ENCODE measurements at places on chromosomes 5 and 9.

GRCh38 chr9:14957109-14957508 lies 46.9 kb upstream of the FREM1 start:
- DNase-seq: no peak

- no peak for DNase-seq
Observed at GRCh38 chr5:150129813-150130492, 25.7 kb downstream of the PDGFRB start.

DNA sequence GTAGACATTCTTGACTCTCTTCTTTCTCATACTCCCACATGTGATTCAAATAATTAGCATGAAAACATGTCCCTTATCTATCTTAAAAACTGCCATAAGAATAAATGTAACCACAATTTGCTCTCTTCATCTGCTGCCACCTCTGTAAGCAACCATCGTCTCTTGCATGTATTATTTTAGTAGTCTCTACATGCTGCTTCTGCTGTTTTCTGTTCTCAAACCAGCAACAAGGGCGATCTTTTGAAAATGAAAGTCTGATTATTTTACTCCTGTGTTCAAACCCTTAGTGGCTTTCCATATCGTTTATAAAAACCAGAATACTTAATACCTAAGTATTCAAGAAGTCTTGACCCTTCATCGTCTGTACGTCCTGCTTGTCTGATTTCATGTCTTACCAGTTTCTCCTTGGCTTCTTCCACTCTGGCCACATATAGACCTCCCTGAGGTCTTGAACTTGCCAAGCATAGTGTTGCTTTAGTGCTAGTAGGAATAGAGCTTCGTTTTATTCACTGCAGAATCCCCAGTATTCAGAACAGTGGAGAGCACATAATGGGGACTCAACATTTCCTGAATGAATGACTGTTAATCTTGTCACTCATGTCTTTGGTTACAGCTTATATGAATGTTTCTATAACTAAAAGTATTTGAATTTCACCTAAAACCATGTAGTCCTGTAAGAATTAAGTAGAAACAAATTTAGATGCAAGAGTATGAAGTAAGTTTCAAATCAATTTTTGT lies 10.6 kb downstream of the CDC42SE2 start:
- DNase-seq: no peak

DNA sequence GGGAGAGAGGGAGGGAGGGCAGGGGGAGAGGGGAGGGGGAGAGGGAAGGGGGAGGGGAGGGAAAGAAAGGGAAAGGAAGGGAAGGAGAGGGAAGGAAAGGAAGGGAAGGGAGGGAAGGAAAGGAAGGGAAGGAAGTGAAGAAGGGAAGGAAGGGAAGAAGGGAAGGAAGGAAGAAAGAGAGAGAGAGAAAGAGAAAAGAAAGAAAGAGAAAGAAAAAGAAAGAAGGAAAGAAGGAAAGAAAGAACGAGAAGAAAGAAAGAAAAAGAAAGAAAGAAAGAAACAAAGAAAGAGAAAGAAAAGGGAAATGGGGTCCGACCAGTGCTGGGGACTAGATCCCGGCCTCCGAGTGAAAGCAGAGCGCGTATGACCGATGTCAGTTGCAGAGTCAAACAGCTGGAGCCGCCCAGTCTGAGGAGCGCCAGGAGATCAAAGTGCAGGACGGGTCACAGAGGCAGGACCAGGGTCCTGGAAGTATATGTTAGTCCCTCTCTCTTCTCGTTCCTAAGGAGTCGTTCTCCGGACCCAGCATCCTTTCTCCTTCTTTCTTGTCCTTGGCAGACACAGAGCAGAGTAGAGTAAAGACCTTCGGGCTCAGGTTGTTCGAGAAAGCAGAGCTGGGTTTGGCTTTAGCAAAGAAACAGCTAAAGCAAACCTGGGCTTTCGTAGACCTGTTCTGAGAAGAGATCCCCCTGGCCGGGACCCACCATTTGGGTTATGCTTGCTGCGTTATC lies 305.4 kb upstream of the MSX2 start:
- DNase-seq: no peak

GRCh38 chr5:66981266-66982055 lies 215.1 kb downstream of the CD180 start:
- no peak for DNase-seq

DNA sequence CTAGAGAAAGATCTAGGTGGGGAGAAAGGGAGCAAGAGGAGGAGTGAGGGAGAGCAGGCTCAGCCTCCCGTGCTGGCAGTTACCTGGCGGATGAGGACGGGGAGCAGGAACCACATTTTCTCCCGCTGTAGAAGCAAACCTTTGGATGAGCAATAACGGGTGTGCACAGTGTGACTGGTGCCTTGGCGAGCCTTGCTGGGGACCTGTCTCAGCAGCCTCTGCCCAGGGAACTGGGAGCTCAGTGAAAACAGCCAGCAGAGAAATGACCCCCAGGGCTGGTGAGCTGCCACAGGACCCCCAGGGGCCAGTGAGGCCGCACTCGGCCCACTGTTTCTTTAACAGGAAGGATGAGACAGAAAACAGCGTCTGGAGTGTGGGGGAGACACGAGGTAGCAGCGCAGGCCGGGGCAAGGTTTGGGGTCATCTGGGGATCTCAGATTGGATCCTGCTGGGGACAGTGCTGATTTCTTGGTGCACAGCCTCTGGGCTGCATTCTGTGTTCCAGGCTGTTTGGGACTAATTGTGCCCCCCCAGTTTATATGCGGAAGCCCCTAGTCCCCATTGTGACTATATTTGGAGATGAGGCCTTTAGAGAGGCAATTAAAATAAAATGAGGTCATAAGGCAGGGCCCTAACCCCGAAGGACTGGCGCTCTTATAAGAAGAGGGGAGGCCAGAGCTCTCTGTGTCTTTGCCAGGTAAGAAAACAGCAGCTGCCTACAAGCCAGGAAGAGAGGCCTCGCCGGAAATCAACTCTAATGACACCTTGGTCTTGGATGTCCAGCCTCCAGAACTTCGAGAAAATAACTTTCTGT lies 118.8 kb upstream of the PHYKPL start:
- DNase-seq: no peak

DNA sequence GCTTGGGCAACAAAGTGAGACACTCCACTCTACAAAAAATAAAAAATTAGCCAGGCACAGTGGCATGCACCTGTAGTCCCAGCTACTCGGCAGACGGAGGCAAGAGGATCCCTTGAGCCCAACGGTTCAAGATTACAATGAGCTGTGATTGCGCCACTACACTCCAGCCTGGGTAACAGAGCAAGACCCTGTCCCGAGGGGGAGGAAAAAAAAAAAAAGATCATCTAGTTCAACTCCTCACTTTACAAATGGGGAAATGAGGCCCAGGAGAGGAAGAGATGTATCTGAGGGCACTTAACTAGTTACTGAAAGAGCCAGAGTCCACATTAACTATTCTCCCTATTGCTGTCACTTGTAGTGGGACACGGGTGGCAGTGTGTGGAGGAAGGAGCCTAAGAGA lies 13.8 kb downstream of the PDCL start:
- no peak for DNase-seq

DNA sequence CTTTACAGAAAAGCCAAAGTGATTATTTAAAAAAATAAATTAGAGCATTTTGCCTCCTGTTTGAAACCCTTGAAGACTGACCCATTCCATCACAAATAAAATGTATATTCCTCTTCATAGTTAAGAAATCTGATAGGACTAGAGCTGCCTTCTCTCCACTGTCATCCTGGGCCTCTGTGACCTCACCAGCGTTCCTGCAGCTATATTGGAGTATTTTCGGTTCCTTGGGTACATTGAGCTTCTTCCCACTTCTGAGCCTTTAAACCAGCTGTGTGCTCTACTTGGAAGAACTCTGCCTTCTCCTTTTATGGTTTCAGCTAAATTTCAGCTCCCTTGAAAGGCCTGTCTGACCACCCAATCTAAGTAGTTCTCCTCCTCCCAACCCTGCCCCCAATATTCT lies 99.1 kb upstream of the ABCA1 start:
- DNase-seq: no peak

GRCh38 chr5:107576155-107576554 lies 94.6 kb downstream of the EFNA5 start:
- no peak for DNase-seq

DNA sequence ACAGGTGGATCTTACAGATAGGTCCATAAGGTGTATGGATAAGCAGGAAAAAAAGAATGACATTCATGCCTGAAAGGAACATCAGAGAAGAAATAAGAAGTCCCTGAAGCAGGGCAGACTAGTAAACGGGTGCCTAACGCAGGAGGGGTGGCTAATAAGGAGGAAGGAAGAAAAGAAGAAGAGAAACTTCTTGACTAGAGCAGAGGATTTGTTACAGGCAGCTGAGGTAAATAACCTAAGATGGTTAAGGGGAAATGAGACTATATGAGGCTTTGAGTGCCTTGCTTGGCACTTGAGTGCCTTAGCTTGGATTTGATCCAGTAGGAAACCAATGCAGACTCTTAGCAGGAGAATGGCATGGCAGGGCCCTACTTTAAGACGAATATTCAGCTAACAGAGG lies 313.5 kb upstream of the PDE4D start:
- no peak for DNase-seq

- no peak for DNase-seq
Observed at GRCh38 chr5:77952636-77953212, 176.6 kb upstream of the TBCA start.

DNA sequence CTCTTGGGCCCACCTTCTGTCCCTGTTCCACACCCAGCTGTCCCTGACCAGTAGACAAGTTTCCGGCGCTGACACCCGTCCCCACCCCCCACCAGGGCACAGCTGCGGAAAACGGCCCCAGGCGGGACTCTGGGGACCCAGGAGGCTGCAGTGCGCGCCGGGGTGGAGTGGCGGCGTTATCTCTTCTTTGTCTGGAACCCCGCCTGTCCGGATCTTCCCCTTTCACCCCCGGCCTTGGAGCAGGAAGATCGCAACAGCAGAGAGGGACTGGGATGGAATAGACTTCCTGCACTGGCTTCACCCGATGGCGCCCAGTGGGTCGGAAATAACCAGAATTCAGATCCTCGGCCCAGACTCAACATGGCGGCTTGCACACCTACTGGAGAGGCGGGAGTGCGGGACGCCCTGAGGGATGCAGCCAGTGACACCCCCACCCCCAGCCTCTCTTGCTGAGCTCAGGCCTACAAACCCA lies 4.7 kb downstream of the PAX5 start:
- no peak for DNase-seq

- DNase-seq: no peak
Observed at GRCh38 chr9:105114964-105115728, 129.3 kb upstream of the SLC44A1 start.

GRCh38 chr5:1730487-1730847 lies 69.2 kb downstream of the MRPL36 start:
- no peak for DNase-seq

GRCh38 chr5:120436996-120437395 lies 27.1 kb upstream of the PRR16 start:
- no peak for DNase-seq

- no peak for DNase-seq
Observed at GRCh38 chr5:156783092-156783491, 67.0 kb upstream of the PPP1R2B start.

DNA sequence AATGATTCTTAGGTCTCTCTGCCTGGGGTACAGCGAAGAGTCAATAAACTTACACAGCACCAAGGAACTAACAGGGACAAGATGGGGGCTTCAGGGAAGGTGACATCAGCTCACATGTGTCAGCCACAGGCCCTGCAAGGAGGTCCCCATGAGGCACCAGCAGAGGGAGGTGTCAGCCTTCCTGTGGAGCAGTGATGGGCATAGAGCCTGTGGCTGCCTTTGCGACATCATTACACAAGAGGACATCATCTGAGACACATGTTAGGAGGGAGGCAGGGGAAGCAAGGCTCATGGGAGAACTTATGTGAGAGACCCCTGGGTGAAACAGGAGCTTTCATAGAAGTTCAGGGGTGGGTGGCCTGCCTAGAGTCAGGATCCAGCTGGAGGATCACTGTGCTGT lies 389.6 kb downstream of the SEMA5A start:
- DNase-seq: no peak

DNA sequence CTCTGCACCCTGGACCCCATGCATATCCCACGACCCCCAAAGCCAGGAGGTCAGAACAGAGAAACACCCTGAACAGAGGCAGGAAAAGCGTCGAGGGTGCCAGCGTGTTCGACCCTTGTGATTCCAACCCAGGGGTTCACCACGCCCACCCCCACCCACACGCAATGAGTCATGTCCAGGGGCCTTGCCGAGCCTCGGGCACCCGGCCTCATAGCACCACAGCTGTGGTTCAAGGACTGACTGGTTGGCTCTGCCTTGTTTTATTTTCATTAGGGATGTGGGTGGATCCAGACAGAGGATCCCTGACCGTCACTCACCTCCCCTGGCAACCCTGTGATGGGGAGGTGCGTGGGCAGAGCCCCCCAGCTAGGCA lies 9.5 kb upstream of the QSOX2 start:
- no peak for DNase-seq

- no peak for DNase-seq
Observed at GRCh38 chr5:16588434-16589214, 28.2 kb downstream of the RETREG1 start.

DNA sequence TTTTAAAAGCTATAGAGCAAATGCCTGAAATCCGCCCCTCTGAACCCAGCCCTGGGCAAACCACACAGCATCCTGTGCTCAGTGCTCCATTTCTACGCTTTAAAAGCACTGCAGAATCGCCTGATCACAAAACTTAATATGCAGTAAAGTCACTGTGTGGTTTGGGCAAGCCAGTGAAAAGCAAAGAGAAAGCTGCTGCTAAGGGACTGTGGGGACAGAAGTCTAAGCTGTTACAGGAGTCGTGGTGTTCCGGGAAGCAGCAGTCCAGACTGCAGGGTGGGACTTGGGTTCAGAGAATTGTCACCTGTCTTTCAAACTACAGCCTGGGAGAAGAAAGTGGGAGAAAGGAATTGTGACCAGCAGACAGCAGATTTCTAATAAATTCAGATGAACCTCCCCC lies 8.2 kb downstream of the RAPGEF1 start:
- no peak for DNase-seq

- DNase-seq: no peak
Observed at GRCh38 chr5:67255881-67256280, 59.3 kb upstream of the CD180 start.

DNA sequence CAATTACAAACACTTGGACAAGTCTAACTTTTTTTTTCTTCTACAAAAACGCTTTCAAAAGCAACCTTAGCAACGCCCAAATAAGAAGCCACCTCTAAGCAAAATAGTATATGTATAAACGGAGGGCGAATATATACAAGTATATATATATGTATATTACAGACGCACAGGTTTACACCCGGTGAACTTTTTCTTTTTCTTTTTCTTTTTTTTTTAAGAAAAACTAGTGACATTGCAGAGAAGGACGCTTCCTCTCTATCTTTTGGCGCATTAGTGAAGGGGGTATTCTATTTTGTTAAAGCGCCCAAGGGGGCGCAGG lies 200 bp downstream of the NPR3 start:
- no peak for DNase-seq

GRCh38 chr5:50751064-50751657 lies 84.7 kb downstream of the PARP8 start:
- DNase-seq: no peak

GRCh38 chr5:178152491-178153444 lies 917 bp downstream of the NHP2 start:
- DNase-seq: no peak

GRCh38 chr9:7996558-7996957 lies 197.0 kb upstream of the DMAC1 start:
- no peak for DNase-seq

- DNase-seq: no peak
Observed at GRCh38 chr5:2748861-2749513, 2.5 kb downstream of the IRX2 start.

GRCh38 chr5:7794311-7794710 lies 56.6 kb downstream of the CFAP90 start:
- no peak for DNase-seq

- no peak for DNase-seq
Observed at GRCh38 chr9:2363138-2363745, 258.3 kb upstream of the VLDLR start.

- no peak for DNase-seq
Observed at GRCh38 chr9:77604316-77604715, 43.8 kb downstream of the GNA14 start.

GRCh38 chr9:88216126-88216995 lies 78.1 kb upstream of the SPATA31C2 start:
- DNase-seq: no peak
